ENCODE measurements at places on chromosomes 3 and 15.

- DNase-seq, result no peak
These were observed 153.8 kb downstream of the SHQ1 start for GRCh38 chr3:72694398-72694797.

GRCh38 chr3:89446593-89446992, 339.2 kb downstream of the EPHA3 start:
- no peak for DNase-seq

GRCh38 chr3:128965280-128965679, 28.6 kb downstream of the CFAP92 start:
- no peak for DNase-seq

DNA sequence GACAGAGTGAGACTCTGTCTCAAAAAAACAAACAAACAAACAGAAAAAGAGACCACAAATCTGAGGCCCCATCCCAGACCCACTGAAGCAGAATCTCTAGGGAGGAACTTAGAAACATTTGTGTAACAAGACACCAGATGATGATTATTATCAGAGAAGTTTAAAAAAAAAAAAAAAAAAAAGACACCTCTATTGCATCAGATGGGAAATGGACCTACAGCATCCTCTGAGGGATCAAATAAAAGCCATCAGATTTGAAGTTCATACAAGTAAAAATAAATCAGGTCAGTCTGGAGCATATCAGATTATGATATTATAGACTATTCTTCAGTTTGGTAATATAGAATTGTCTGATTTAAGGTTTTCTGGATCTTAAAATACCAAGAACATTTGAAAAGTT, 21.9 kb upstream of the LIPC start:
- no peak for DNase-seq

GRCh38 chr3:139491027-139491700, 14.8 kb upstream of the RBP2 start:
- no peak for DNase-seq

- no peak for DNase-seq
These were observed 118.1 kb downstream of the OPA1 start for GRCh38 chr3:193711166-193711485.

DNA sequence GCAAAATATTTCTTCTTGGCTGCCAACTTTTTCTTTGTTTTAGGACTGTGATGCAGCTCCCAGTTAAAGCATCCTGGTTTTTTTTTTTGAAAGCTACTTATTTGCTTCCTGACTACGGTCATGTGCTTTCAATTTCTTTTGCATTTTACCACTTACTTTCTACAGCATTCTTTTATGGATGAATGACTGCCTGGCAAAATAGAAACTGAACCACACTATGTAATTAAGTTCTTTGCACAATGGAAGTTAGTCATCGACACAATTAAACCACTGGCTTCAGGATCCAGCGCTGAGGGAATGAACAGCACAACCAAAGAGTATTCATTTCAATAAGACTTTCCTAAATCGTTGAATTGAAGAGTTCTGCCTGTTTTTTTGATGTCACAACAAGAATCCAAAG, 82.2 kb upstream of the EPHA3 start:
- no peak for DNase-seq

DNA sequence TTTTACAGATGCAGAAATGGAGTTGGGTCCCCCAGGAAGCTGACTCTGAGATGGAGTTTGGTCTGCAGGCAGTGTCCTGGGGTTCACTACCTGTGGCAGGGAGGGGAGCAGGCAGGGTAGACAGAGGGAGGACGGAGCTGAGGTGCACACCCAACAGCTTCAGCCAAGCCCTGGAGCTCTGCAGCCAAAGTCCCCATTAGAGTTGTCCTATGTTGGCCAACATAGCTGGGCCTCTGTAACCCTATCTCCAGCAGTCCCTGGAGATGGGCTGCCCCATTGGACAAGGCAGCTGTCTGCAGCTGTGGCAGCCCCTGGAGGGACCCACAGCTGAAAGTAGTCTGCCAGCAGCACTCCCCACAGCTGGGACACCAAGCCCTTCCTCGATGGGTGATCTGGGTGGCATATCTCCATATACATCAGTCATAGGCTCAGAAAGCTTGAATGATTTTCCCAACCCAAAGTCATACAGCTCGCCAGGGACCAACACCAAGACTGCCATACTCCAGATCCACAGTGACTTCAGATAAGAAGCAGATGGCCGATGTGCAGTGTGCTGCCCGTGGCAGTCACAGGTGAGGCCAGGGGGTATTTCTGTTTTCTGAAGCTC, 31.9 kb downstream of the STARD5 start:
- DNase-seq, result no peak

DNA sequence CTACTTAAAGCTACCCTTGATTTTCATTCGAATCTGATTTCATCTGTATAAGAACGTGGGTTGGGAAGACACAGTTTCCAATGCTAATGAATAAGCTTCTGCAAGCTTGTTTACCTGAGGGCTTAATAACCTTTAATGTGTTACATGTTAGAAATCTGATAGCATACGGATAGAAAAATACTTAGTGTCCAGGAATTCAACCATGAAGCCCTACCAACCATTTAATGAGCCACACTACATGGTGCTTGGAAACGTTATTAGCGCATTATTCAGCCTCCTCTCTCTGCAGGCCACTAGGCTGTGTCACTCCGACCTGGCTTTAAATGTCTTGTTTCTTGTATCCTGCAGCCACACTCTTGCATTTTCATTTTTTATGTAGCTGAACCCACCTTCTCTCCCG, 1.6 kb downstream of the FAM81A start:
- no peak for DNase-seq
